CD4-positive, alpha-beta T cell treated with Interleukin-17A for 1 hour (primary cell): ENCODE measurements at places on chromosomes 11 and 22.

DNA sequence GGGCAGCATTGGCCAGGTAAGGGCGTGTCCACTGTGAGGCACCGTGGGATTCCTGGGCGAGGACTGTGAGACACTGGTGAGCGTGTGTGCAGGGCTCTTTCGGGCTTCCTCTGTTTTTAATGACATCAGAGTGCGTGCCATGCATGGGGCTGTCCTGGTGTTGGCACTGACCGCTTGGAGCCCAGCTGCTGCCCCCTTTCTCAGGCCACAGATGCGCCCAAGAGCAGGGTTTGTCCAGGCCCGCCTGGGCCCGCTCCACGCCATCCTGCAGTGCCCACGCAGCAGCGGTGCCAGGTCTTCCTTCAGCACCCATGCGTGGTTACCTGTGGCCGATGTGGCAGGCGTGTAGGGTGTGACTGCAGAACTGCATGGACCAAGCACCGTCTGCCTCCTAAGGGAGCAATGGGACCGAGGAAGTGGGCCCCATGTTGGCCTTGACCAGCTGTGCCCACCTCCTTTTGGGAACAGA is 72.3 kb upstream of the SEPTIN5 start:
- no peak for DNase-seq

DNA sequence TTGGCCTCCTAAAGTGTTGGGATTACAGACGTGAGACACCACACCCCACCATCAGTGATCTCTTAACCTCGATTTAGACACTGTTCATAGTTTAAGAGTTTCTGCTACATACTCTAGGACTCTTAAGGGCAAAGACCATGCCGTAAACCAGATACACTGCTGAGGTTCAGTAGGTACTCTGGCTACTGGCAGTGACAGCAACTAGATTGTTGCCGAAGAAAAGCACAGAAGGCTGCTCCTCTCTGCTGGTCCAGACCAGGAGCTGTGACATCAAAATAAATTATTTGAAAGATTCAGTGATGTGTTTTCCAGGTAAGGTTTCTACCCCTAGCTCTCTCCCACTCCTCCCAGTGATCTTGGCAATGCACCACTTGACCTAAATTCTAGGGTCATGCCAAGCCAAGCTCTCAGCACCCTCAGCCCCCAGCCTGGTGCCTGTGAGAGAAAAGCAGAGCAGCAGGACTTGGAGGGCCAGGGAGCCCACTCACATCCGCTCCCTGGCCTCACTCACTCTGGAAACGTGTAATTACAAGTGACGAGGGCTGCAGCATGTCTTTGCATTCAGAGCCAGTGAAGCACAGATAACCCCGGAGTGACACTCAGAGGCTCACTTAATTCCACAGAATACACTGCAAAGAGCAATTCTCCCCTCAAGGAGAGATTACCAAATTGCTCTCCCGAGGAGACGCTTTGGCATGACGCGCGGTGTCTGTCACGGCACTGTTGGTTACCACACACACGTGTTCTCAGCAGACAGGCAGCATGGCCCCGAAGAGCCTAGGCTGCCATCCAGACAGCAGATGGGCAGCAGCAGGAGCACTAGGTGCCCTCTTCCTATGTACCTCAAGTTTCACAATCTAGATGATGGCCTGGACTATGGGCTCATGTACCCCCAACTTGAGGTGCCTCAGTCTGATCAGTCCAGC is 96.9 kb upstream of the PITPNB start:
- no peak for DNase-seq

DNA sequence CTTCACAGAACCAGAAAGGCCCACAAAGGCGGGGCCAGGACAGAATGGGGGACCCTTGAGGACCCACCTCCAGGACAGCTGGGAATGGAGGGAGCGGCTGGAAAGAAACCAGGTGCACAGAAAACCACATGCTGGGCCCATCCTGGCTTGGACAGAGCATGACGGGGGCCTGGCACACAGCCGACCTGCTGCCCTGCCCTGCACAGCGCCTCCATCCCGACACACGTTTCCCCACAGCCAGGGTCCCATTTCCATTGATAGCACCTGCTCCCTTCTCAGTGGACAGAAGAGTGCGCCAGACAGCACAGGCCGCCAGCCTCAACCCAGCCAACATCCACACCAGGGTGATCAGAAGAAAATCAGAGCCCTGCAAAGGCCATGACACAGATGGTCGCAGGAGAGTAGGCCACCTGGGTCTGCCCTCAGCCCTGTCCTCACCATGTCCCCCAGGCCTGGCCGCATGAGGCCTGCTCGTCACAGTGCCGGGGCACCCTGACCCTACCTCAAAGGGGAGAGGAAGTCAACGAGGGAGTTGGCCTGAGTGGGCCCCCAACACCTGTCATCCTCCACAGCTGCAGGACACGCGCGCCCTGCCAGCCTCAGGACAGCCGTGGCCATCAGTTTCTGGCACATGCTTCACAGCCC is 28.1 kb downstream of the BRD1 start:
- no peak for DNase-seq

GRCh38 chr22:27621486-27622070 is 180.0 kb downstream of the MN1 start:
- no peak for DNase-seq

GRCh38 chr11:105754716-105755115 is 144.8 kb downstream of the GRIA4 start:
- DNase-seq, result no peak

DNA sequence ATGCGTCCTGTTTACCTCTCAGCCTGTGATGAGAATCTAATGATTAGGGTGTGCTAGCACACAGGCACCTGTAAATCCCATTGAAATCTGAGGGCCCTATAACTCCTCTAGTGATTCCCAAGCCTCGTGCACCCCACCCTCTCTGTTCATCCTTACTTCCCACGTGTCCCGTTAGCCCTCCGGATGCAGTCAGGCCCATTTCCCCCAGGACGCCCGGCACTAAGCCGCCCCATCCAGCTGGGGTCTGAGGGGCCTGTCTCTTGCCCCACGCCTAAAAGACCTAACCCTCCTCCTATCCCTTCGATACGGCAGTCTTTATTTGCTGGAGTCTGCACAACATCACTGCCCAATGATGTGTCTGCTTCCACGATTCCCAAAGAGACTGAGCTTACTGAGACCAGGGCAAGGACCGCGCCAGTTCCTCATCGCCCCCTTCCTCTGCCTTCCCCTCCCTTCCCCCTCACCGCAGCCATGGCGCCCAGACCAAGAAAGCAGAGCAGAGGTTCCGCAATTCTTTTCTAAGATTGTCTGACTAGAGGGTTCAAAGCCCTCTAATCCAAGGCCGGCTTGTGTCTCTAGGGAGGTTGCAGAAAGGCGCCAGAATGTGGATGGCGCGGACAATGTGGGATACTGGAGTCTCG is 1.1 kb upstream of the FADS2 start:
- no peak for DNase-seq

- DNase-seq, result no peak
Measured at GRCh38 chr11:72583177-72583553, 91.1 kb downstream of the PDE2A start.

DNA sequence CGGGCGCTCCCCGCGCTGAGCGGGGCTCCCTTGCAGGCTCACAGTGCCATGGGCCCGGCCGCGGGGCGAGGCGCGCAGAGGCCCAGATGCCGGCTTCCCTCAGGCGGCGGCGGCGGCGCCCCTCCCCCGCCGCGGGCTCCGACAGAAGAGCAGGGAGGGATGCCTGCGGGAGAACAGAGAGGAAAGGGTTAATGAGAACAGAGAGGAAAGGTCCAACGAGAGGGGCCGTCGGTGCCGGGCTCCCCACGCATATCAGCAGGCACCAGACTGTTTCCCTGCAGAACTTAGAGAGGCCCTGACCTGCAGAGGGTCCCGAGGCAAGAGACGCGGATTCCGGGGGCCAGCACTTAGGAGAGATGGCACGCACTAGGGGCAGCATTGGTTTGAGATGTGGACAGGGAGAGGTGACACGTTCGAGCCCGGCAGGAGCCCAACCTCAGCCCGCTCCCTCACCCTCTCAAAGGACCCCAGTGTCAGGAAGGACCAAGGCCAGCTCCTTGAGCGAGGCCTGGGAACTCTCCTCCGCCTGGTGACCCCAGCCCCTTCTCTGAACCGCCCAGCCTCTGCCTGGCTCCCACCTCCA is 9.1 kb downstream of the NRXN2 start:
- DNase-seq, result no peak

- DNase-seq, result peak; percentile 24
Measured at GRCh38 chr11:17386331-17387084, 2.0 kb downstream of the KCNJ11 start.

DNA sequence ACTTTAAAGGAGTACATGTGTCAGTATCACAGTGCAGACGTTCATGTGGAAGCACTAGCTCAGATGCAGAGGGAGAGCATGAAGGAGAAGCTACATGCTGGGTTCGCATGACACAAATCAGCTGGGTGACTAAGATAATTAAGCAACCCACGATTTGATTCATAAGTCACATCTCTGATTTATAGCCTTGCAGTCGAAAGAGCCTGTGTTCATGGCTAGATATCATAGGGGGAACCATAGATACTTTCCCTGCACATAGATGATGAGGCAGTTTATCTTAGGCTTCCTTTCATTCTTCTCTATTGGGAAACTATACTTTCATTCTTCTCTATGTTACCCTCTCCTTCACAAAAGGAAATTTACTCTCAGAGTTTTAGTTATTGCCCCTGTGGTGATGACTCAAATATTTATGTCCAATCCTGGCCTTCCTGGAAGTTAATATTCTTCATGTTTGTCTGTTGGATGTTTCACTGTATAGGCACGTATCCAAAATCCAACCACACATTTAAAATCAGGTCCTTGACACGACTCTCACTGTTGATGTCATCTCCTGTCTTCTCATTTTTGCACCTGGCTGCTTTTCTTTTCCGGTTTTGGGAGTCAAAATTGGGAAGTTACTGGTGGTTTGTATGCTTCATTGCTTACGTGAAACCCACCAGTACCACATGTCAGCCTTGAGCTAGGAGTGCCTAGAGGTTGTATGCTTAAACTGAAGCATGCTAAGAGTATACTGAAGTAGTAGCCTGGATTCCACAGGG is 56.3 kb upstream of the SLC5A12 start:
- no peak for DNase-seq

DNA sequence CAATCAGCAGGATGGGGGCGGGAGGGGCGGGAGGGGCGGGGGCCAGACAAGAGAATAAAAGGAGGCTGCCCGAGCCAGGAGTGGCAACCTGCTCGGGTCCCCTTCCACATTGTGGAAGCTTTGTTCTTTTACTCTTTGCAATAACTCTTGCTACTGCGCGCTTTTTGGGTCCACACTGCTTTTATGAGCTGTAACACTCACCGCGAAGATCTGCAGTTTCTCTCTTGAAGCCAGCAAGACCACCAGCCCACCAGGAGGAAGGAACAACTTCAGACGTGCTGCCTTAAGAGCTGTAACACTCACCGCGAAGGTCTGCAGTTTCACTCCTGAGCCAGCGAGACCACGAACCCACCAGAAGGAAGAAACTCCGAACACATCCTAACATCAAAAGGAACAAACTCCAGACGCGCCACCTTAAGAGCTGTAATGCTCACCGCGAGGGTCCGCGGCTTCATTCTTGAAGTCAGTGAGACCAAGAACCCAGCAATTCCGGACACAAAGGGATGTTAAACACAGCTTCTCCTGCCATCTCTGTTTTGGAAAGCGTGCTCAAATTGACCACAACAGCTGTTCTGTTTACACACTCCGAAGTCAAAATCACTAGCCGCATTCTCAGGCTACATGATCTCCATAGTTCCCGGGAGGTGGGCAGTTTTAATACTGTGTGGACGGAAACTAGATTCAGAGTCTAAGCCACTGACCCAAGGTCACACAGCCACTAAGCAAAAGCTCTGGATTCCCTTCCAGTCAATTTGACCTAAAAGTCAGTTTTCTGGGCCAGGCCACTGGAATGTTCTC is 11.9 kb downstream of the PLAAT2 start:
- DNase-seq, result peak; percentile 63

GRCh38 chr11:121282886-121283502 is 9.6 kb upstream of the SC5D start:
- DNase-seq, result no peak

DNA sequence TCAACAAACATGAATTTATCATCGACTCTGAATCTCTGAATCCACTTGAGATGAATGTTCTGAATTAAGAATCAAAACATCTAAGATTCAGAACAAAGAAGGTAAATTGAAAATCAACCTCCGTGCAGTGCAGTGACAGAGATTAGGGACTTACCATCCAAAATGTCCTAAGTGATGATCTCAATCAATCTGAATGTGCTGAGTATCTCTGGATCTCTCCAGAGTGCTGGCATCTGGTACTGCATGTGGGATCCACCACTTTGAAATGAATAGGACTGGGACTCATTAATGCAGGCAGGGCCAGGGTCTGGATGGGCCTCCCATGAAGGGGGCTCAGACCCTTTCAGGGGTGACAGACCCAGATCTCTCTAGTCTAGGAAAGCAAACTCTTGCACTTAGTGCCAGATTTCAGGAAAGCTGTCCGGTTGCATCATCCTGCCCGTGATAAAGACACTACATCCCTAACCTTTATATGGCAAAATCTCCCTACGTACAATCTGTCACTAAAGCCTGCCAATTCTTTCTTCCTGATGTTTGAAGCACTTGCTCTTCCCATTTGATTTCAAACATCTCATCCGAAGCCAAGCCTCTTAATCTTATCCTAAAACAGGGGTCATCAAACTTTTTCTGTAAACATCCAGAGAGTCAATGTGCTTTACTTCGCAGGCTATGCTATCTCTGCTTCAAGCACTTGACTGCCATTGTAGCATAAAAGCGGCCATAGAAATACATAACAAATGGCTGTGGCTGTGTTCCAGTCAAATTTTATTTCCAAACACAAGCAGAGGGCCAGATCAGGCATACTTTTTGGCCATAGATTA is 263.3 kb downstream of the LARGE1 start:
- DNase-seq, result no peak

DNA sequence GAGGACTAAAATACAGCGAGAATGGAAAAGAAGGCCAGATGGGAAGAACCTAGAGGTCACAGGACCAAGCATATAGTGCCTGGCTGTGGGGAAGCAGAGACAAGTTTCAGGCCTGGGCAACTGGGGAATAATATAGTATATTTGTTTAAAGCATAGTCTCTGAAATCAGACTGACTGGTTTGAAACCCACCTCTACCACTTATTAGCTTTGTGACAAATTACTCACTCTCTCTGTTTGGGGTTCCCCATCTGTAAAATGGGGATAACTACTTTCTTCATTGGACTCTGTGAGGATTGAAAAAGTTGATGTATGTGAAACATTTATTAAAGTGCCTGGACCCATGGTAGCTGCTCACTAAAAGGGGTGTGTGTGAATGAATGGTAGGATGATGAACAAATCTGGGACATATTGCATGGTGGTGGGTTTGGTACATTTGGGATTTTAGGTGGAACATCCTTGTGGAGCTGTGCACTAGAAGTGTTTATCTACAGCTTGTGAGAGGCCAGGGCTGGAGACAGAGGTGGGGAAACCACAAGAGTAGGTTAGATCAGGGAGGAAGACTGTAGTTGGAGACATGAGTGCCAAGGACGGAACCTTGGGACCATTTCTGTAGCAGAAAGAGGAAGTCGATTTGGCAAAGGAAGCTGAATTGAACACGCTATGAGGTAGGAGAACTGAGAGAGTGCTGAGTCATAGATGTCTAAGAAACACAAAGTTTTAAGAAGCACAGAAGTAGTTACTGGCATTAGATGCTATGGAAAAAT is 52.6 kb downstream of the SWAP70 start:
- DNase-seq, result peak; percentile 8

DNA sequence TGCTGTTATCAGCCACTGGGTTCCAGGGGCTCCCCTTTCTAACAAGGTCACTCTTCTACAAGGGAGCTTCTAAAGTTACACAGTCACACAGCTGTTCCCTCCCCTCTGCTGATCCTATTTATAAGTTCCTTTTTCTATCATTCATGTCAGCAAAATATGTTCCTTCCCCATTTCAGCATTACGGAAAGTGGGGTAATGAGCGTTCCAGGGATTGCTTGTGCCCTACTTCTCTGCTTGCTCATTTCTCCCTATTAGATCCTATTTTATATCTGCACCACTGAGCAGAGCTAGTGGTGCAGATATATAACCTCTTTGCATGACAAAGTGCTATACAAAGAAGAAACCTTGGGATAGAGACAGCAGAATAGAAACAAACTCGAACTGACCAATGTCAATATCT is 22.7 kb upstream of the PLEKHB1 start:
- no peak for DNase-seq
